Thymus (tissue), 14 donors: ENCODE measurements at places on chromosomes 3 and 15. TPM values are rescaled to one million over a fixed set of nuclear protein-coding genes. Genes with fewer than 3 reads are reported as not detected.

DNA sequence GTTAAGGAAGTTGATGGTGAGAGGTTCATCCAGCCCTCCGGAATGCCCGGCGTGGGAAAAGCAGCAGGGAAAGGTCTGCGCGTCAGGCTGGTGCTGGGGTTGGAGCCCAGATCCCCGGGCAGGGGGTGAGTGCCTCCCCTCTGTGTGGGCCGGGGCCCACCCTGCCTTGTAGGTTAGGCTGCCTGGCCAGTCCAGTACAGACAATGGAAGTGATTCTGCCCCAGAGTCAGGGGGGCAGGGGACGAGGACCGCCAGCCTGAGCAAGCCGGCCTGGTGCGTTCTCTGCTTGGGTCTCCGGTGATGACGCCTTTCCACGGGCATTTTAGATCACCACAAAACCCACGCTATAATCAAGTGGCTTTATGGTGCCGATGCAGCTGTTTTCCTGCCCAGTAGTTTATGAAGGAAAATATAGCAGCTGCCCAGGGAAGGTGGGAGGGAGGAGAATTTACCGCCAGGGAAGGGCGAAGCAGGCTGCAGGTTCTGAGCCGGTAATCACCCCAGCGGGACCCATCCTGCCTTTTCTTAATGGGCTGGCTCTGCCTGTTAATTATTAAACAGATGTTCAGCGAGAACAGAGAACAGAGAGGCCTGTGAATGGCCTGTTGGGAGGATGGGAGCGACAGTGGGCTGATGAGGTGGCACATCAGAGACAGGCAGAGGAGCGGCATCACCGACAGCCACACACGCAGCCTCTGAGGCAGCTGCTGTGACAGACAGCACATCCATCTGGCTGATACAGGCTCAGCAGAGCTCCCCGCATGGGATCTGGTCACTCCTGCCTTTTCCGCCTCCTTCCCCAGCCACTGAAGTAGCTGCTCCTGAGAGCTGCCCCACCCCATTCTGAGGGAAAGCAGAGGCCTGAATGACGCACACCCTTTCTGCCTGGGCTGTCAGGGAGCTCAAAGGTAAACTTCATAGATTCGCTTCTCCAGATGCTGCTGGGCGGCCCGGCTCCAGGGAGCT is 35.2 kb downstream of the BDH1 start:
- no peaks in the 10 kb centered on the region for H3K27me3 ChIP-seq
- DNase-seq, result no peak
- H3K4me3 ChIP-seq, result no peak overlapping the region
- H3K4me1 ChIP-seq, result no peaks in the 10 kb centered on the region

DNA sequence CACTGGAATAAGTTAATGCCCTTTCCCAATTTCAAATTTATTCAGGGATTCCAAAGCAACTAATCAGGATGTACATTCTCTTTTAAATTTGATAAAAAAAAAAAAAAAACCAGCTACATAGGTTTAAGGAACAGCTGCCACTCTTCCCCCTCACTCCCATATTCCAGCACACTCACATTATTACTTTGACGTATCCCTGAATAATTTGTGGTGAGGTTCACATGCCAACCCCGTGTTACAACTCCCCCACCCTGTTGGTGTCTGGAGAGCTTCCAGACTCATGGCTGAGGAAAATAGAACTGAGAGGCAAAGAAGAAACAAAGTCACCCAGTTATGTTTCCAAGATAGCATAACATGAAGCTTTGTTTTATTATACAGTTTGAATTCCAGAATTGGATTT is 300.5 kb upstream of the MME start:
- no peaks in the 10 kb centered on the region for H3K4me1 ChIP-seq
- DNase-seq, result no peak
- H3K27ac ChIP-seq, result no peak overlapping the region
- no peak overlapping the region for H3K4me3 ChIP-seq
- no peaks in the 10 kb centered on the region for H3K36me3 ChIP-seq
- H3K27me3 ChIP-seq, result no peaks in the 10 kb centered on the region

DNA sequence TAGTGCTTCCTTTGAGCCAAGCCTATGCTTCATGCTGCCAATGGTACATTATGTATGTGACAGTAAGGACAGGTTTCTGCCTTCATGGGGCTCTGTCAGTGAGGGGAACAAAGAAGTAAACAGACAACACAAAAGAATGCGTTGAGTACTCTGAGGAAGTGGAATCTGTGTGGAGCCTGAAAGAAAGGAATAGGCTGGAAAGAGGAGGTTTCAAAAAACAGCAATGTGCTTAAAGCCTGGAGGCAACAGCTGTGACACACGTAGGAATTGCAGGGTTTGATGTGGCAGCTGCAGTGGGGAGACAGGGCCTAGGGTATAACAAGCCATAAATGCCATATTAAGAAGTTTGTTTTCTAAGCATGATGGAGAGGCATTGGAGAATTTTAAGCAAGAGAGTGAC is 316.7 kb downstream of the CLSTN2 start:
- no peaks in the 10 kb centered on the region for H3K27me3 ChIP-seq
- H3K4me3 ChIP-seq, result no peak overlapping the region
- H3K4me1 ChIP-seq, result no peaks in the 10 kb centered on the region
- H3K27ac ChIP-seq, result no peak overlapping the region
- H3K36me3 ChIP-seq, result no peaks in the 10 kb centered on the region

- no peak overlapping the region for H3K27ac ChIP-seq
- H3K4me1 ChIP-seq, result no peaks in the 10 kb centered on the region
- no peak overlapping the region for H3K4me3 ChIP-seq
- H3K36me3 ChIP-seq, result no peaks in the 10 kb centered on the region
- no peak for DNase-seq
Observed at GRCh38 chr15:69731081-69731330, 278.4 kb downstream of the RPLP1 start.

- no peaks in the 10 kb centered on the region for H3K4me1 ChIP-seq
- no peak overlapping the region for H3K27ac ChIP-seq
- no peak overlapping the region for H3K4me3 ChIP-seq
- peaks cover 92% of the 10 kb centered on the region for H3K36me3 ChIP-seq
- H3K27me3 ChIP-seq, result no peaks in the 10 kb centered on the region
- no peak for DNase-seq
Observed at GRCh38 chr15:92951800-92952457, 51.8 kb downstream of the CHD2 start.

The FETUB gene
- total RNA-seq, result 0.09 TPM

The SLC6A11 gene
- 0.05 TPM for total RNA-seq

The IL12A gene
- 0.52 TPM for total RNA-seq

The GHSR gene
- not detected for total RNA-seq

The WHAMM gene
- 4.0 TPM for total RNA-seq
